Activated CD8-positive, alpha-beta memory T cell treated with anti-CD3 and anti-CD28 coated beads, Interleukin-2, amount 10 ng/mL, durations not matched to agents 7 days and 5 days (primary cell): ENCODE measurements at places on chromosomes 13 and 19.

GRCh38 chr19:49542446-49542845 is 14.6 kb downstream of the RCN3 start:
- no peak for DNase-seq
- H3K36me3 ChIP-seq, result no peaks in the 10 kb centered on the region
- H3K27ac ChIP-seq, result no peak overlapping the region
- H3K27me3 ChIP-seq, result no peaks in the 10 kb centered on the region
- H3K4me1 ChIP-seq, result peaks cover 11% of the 10 kb centered on the region

GRCh38 chr13:113782472-113782871 is 23.4 kb downstream of the TMEM255B start:
- H3K27me3 ChIP-seq, result peaks cover 31% of the 10 kb centered on the region
- no peak overlapping the region for H3K27ac ChIP-seq
- peaks cover 3% of the 10 kb centered on the region for H3K4me1 ChIP-seq
- no peak for DNase-seq
- no peaks in the 10 kb centered on the region for H3K36me3 ChIP-seq

DNA sequence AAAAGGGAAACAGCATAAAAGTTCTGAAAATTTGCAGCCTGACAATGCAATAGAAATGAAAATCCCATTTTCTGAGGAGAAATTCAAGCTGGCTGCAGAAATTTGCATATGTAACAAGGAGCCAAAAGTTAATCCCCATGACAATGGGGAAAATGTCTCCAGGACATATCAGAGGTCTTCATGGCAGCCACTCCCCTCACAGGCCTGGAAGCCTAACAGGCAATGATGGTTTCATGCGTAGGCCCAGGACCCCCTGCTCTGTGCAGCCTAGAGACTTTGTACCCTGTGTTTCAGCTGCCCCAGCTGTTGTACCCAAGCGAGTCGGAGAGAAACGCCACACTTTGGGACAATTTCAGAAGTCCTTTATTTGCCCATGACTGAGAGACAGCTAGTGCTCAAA is 701.3 kb upstream of the KLHL1 start:
- no peaks in the 10 kb centered on the region for H3K27me3 ChIP-seq
- no peaks in the 10 kb centered on the region for H3K36me3 ChIP-seq
- no peak overlapping the region for H3K4me3 ChIP-seq
- no peak overlapping the region for H3K27ac ChIP-seq

- no peak overlapping the region for H3K27ac ChIP-seq
- H3K27me3 ChIP-seq, result no peaks in the 10 kb centered on the region
- DNase-seq, result no peak
- no peak overlapping the region for H3K4me3 ChIP-seq
- no peaks in the 10 kb centered on the region for H3K36me3 ChIP-seq
Measured at GRCh38 chr13:112753833-112754232, 64.0 kb downstream of the ATP11A start.

DNA sequence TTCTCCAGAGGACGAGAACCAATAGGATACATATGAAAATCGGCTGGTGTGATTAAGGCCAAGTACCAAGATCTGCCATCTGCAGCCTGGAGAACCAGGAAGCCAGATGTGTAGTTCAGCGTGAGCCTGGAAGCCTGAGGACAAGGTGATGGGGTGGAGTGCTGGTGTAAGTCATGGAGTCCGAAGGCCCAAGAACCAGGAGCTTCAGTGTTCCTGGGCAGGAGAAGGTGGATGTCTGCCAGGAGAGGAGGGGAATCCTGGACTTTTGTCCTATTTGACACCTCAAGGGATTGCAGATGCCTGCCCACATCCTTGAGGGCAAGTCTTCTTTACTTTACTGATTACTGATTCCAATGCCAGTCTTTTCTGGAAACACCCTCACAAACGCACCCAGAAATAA is 71.5 kb downstream of the SPATA13 start:
- DNase-seq, result no peak
- no peaks in the 10 kb centered on the region for H3K27me3 ChIP-seq
- H3K27ac ChIP-seq, result no peak overlapping the region
- H3K4me3 ChIP-seq, result no peak overlapping the region
- H3K36me3 ChIP-seq, result no peaks in the 10 kb centered on the region

GRCh38 chr13:80469853-80470381 is 129.0 kb upstream of the SPRY2 start:
- no peak overlapping the region for H3K4me3 ChIP-seq
- no peaks in the 10 kb centered on the region for H3K36me3 ChIP-seq
- no peaks in the 10 kb centered on the region for H3K27me3 ChIP-seq

DNA sequence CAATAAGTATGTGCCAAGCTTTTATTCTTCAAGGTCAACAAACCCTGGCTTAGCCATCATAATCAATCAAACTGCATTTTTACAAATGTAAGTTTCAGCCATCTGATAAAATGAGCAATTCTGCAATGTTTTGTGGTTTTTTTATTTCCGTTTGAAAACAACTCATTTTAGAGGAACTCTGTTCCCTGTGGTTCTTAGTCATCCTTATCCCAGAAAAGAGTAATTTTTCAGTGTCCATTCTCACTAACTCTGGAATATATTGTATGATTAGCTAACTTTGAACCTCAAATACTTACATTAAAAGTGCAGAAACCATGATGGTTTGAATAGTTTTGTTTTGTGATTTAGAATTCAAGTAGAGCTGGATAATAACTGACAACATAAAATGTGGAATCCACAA is 87.6 kb downstream of the IRS2 start:
- DNase-seq, result no peak
- peaks cover 13% of the 10 kb centered on the region for H3K27me3 ChIP-seq
- no peaks in the 10 kb centered on the region for H3K36me3 ChIP-seq

DNA sequence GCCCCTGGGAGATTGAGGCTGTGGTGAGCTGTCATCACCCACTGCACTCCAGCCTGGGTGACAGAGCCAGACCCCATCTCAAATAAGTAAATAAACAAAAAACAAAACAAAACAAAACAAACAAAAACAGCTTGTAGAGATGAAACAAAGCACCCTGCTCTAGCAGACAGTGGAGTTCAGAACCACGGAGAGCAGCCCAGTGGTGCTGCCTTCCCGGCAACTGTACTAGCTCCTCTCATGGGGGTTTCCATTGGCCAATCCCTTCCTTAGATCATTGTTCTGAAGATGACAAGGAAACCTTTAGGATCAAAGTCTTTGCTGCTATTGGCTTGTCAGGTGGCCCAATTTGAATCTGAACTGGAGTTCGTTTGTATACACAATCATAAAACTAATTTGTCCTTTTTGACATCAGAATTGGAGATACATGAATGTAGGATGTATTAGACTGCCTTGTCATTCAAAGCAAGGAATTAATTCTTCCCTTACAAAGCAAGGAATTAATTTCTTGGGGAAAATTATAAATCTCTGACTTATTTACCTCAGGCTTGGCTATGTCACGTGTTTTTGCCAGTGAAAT is 19.7 kb upstream of the SYCN start:
- no peaks in the 10 kb centered on the region for H3K4me1 ChIP-seq
- H3K27ac ChIP-seq, result no peak overlapping the region
- H3K36me3 ChIP-seq, result no peaks in the 10 kb centered on the region
- peak; percentile 58 for DNase-seq
- peaks cover 35% of the 10 kb centered on the region for H3K27me3 ChIP-seq
- H3K4me3 ChIP-seq, result no peak overlapping the region

DNA sequence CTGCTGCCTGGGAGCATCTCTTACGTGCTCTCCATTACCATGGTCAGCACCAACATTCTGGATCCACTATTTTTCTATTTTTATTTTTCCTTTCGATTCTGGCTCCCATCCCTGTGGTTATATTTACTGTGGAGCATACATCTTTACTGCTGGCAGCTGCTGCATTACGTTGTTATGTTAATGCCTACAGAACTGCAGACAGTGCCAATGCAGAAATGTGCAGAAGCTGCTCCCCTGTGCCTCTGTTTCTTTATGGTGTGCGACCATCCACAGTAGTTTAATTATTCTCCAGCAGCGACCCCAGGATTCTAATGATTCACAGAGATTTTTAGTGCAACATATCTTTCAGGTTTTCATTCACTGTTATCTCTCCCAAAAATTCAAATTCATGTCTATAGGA is 911.7 kb upstream of the SLITRK6 start:
- DNase-seq, result no peak
- H3K4me1 ChIP-seq, result no peaks in the 10 kb centered on the region
- H3K27me3 ChIP-seq, result no peaks in the 10 kb centered on the region
- H3K36me3 ChIP-seq, result no peaks in the 10 kb centered on the region

GRCh38 chr19:33674626-33675367 is 53.0 kb downstream of the CHST8 start:
- DNase-seq, result no peak
- H3K27ac ChIP-seq, result no peak overlapping the region
- H3K36me3 ChIP-seq, result no peaks in the 10 kb centered on the region
- H3K4me3 ChIP-seq, result no peak overlapping the region

DNA sequence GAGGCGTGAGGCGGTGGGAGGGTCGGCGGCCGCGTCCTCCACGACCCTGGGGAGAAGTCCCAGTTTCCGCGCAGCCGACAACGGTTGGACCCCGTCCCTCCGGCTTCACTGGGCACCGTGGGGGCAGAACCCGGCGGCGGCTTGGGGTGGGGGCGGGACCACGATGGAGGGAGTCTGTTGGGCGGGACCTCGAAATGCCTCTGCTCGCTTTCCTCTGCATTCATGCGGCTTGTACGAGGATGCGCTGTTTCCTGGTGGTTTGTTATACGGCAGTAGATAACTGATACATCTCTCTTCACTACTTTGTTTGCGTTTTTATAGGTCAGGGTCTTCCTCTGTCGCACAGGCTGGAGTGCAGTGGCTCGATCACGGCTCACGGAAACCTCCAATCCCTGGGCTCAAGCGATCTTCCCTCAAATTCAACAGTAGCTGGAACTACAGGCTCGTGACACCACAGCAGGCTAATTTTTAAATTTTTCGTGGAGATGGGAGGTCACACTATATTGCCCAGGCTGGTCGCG is 24.6 kb upstream of the ZNF846 start:
- DNase-seq, result peak; percentile 78
- no peaks in the 10 kb centered on the region for H3K36me3 ChIP-seq
- no peaks in the 10 kb centered on the region for H3K27me3 ChIP-seq
- peak overlapping the region; percentile 88 for H3K27ac ChIP-seq
- H3K4me1 ChIP-seq, result peaks cover 30% of the 10 kb centered on the region

- peak overlapping the region; percentile 93 for H3K27ac ChIP-seq
- no peaks in the 10 kb centered on the region for H3K27me3 ChIP-seq
Measured at GRCh38 chr19:1173159-1173844, 766 bp downstream of the SBNO2 start.

GRCh38 chr13:74795526-74795925 is 661.3 kb upstream of the KLF12 start:
- H3K27ac ChIP-seq, result no peak overlapping the region
- H3K4me1 ChIP-seq, result no peaks in the 10 kb centered on the region
- no peaks in the 10 kb centered on the region for H3K36me3 ChIP-seq
- no peak for DNase-seq
- no peak overlapping the region for H3K4me3 ChIP-seq

- no peak overlapping the region for H3K27ac ChIP-seq
- no peaks in the 10 kb centered on the region for H3K4me1 ChIP-seq
- no peak for DNase-seq
- no peaks in the 10 kb centered on the region for H3K27me3 ChIP-seq
- H3K36me3 ChIP-seq, result no peaks in the 10 kb centered on the region
Measured at GRCh38 chr13:62613819-62614218, 1198.2 kb upstream of the PCDH20 start.

- no peaks in the 10 kb centered on the region for H3K27me3 ChIP-seq
- no peaks in the 10 kb centered on the region for H3K4me1 ChIP-seq
- DNase-seq, result no peak
- H3K4me3 ChIP-seq, result no peak overlapping the region
- no peaks in the 10 kb centered on the region for H3K36me3 ChIP-seq
Measured at GRCh38 chr13:53878861-53879260, 850.2 kb downstream of the OLFM4 start.

GRCh38 chr19:41811036-41811435 is 14.6 kb downstream of the CEACAM3 start:
- H3K27ac ChIP-seq, result no peak overlapping the region
- no peak for DNase-seq
- no peak overlapping the region for H3K4me3 ChIP-seq
- H3K27me3 ChIP-seq, result no peaks in the 10 kb centered on the region

- H3K27me3 ChIP-seq, result no peaks in the 10 kb centered on the region
- peaks cover 7% of the 10 kb centered on the region for H3K36me3 ChIP-seq
- H3K27ac ChIP-seq, result peak overlapping the region; percentile 82
- DNase-seq, result no peak
- H3K4me3 ChIP-seq, result peak overlapping the region; percentile 17
- H3K4me1 ChIP-seq, result peaks cover 66% of the 10 kb centered on the region
Measured at GRCh38 chr19:4378886-4379285, 21.5 kb downstream of the SH3GL1 start.

DNA sequence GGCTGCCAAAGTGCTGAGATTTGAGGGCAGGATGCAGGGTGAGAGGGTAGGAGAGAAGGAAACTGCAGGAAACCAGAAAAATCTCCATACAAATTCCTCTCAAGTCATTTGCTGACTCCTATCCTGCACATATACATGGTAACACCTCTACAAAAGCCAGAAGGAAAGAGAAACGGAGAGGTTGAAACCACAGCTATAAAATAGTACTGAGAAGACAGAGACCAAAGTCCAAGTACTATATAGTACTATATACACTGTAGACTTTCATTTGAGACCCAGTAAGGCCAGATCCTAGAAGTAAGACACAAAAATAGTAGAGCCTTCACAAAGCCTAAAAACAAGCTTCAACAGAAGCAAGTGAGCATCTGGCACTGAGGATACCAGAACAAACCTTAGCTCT is 103.1 kb downstream of the UGGT2 start:
- no peak overlapping the region for H3K27ac ChIP-seq
- no peaks in the 10 kb centered on the region for H3K4me1 ChIP-seq
- H3K4me3 ChIP-seq, result no peak overlapping the region
- no peak for DNase-seq
- no peaks in the 10 kb centered on the region for H3K36me3 ChIP-seq
- no peaks in the 10 kb centered on the region for H3K27me3 ChIP-seq

- no peaks in the 10 kb centered on the region for H3K27me3 ChIP-seq
- H3K27ac ChIP-seq, result no peak overlapping the region
- no peak for DNase-seq
- peaks cover 7% of the 10 kb centered on the region for H3K4me1 ChIP-seq
Measured at GRCh38 chr13:77176350-77176749, 149.4 kb upstream of the FBXL3 start.

DNA sequence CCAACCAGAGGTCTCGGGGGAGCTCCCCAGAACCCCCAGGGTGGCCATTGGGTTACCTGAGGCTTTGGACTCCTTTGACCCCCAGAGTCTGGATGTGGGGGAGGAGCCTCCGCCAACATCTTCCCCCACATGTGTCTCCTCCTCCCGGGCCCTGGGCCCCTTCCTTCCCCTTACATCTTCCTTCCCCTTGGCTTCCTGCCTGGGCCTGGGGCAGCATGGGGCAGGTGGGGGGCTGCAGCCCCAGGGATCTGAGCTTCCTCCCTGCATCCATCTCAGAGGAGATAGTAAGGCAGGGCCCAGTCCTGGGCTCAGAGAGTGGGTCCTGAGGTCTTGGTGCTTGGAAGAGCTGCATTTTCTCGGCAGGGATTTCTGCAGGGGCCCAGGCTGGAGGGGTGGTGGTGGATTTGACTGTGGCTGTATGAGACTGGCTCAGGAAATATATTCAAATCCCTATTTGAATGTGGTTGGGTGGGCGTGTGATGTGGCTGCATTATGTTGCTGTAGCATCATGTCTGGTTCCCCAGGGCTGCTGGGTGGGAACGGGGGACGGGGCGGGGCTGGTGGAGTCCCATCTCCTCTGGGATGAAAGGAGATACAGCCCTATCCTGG is 919 bp downstream of the VAV1 start:
- H3K4me3 ChIP-seq, result peak overlapping the region; percentile 96
- no peaks in the 10 kb centered on the region for H3K27me3 ChIP-seq
- peaks cover 55% of the 10 kb centered on the region for H3K4me1 ChIP-seq
- peak overlapping the region; percentile 89 for H3K27ac ChIP-seq
- H3K36me3 ChIP-seq, result peaks cover 36% of the 10 kb centered on the region
